ENCODE measurements at places on chromosomes 3 and 15.

DNA sequence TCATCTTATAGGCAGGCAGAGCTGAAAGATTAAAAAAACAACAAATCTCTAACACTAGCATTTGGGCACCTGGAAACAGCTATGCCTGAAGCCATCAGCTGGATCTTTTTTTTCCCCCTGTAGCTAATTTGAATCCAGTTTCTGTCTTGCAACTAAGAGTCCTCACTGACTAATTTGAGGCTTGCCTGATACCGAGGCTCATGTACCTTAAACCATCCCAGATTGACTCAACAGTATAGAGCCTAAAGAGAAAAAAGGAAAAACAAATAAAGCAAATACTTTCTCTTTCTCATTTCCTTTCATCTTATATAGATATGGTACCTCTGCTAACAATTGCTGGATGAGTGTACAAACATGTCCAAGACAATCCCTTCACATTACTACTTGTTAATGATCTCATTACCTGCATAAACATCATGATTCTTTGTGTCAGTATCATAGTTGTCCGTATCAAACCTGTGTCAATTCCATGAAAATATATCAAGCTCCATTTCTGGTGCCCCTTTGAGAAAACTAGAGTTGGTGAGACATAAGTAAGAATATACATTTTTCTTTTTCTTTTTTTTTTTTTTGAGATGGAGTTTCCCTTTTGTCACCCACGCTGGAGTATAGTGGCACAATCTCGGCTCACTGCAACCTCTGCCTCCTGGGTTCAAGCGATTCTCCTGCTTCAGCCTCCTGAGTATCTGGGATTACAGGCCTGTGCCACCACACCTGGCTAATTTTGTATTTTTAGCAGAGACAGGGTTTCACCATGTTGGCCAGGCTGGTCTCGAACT, 43.1 kb downstream of the BHLHE40 start:
- no peak for DNase-seq

GRCh38 chr3:153972862-153973261, 148.3 kb upstream of the ARHGEF26 start:
- no peak for DNase-seq

- no peak for DNase-seq
Measured at GRCh38 chr3:148464246-148464645, 233.5 kb upstream of the AGTR1 start.

DNA sequence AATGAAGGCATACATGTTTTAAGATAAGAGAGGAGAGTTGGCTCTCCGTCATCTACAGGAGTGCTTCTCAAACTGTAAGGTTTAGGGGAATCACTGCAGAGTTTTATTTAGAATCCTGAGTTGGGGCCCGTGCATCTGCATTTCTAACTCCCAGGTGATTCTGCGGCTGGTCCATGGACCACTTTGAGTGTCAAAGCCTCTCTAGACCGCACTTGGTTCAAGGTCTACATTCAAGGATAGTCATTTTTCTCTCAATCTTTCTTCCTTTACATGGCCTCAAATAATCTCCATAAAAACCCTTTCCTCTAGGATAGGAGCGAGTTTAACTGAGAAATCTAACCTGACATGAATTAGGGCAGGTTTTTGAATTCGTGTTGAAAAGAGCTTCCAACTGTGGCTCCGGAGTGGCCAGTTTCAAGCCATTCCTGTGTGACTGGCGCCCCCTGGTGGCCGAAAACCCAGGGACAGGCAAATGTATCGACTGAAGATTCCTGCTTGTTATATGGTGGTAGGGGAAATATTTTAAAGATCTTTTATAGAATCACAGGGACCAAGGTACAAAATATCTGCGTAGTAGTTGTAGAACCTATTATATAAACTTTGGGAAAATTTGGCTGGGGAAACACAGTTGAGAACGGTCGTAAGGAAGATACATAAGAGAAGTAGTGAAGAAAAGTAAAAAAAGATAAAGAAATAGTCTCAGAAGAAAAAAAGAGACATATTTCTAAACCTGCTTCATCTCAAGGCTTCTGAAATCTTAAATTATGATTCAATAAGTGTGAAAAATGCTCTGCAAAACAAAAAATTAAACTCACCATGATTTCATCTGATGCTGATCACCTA, 11.9 kb downstream of the GABRR3 start:
- peak; percentile 64 for DNase-seq

- no peak for DNase-seq
Measured at GRCh38 chr3:126571078-126571477, 12.3 kb upstream of the C3orf22 start.

DNA sequence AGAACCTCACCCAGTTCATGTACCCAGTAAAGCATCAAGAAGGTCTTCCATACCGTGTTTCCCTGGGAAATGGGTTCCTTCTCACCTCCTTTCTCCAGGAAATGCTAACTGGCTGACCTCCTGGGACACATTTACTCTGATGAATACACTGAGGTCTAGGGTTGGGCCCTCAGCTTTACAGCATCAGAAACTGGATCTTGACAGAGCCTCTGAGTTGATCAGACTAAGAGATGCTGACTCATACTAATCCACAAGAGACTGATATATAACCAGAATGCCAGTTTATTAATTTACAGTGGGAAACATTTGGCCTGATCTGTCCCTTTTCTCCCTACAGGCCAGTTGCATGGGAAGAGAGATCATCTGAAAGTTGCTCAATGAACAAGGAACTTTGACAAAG, 55.8 kb downstream of the GTF2E1 start:
- DNase-seq, result no peak

- DNase-seq, result no peak
Measured at GRCh38 chr3:188350961-188351360, 197.0 kb downstream of the LPP start.

GRCh38 chr15:64274341-64274950, 81.5 kb downstream of the CSNK1G1 start:
- no peak for DNase-seq

- no peak for DNase-seq
Measured at GRCh38 chr3:64268926-64269325, 43.7 kb upstream of the PRICKLE2 start.

DNA sequence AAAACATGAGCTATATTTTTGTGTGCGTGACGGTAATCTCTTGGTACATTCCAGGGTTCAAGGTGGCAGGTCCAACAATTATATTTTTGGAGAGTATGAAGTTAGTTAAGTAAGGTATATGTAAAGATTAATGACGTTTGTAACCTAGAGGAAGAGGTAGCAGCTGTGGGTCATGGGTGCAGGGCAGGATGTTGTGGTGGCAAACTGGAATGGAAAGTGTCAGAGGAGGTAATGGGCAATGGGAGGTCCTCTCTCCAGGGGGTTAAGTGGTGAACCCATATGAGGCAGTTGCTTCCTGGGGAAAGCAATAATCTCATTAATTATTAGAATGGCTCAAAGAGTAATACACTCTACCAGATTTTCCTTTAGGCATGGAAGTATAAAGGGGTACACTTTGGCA, 1.0 kb upstream of the CD200R1L start:
- DNase-seq, result no peak

GRCh38 chr15:70172566-70173225, 75.0 kb upstream of the TLE3 start:
- DNase-seq, result no peak

- no peak for DNase-seq
Measured at GRCh38 chr15:47388299-47388698, 329.0 kb upstream of the SEMA6D start.

GRCh38 chr3:139189943-139190342, 145.3 kb upstream of the PRR23C start:
- no peak for DNase-seq

- no peak for DNase-seq
Measured at GRCh38 chr3:22798461-22798860, 404.7 kb upstream of the UBE2E2 start.

All from NCI-H2107 (cell line).